Inflammatory macrophage treated with lipopolysaccharide for 4 hours (primary cell): ENCODE measurements at places on chromosomes 11 and 22.
A peak's percentile ranks its signal among the peaks of the same experiment; 100 is the strongest.

DNA sequence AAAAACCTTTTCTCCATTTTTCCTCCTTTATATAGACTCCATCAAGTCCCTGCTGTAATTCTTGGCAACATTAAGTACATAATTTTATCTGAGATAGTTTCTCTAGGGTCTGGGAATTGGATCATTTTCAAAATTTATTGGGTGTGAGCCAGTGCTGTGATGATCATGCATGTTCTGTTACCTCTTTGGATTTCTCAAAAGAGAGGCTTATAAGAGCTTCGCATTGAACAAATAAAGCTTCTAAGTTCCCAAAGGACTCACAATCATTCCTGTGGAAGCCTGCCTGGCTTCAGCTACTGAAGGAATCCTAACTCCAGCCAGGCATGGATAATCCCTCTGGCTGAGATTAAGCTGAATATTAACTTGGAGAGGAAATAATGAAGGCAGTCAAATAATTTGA is 208.5 kb downstream of the RAB38 start:
- no peak for DNase-seq

- DNase-seq = no peak
Measured at GRCh38 chr11:73637012-73637411, 9.4 kb upstream of the PLEKHB1 start.

DNA sequence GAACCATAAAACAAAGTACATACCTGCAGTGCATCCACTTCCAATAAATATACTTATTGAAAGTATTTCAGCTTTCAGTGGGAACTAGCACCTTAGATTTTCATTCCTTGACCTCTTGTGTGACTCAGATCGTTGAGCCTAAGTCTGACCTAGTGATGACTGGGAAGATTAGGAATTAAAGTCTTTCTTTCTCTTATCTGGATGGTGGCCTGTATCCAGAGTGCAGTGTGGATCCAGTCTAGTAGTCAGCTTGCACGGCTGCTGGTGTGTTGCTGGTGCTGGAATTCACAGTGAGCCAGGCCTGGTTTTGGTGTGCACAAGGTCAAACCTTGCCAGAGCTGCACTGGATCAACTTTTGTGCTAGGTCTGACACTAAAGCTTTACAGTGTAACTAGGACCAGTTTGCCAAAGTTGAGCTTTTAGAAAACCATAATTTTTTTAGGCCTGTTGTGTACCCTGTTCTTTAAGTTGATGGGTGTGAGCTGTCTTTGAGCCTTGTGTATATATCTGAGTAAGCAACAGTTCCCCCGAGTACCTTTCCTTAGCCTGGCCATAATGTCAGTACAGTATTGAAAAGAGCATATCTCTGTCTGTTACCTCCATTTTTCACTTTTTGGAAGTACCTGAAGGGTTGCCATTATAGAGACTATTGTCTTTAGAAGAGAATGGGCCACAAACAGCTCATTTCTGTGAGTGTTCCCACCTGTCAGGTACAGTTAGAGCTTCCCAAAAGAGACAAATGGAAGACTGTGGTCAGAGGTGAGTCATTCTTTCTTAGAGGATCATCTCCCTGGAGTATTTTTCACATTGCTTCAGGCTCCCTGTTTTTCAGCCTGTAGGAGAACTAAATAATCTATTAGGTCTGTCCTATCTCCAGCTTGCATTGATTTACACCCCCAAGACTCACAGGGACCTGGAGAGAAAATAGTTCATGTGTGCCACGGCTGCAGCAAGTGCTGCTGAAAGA is 89.8 kb downstream of the ALX4 start:
- no peak for DNase-seq

DNA sequence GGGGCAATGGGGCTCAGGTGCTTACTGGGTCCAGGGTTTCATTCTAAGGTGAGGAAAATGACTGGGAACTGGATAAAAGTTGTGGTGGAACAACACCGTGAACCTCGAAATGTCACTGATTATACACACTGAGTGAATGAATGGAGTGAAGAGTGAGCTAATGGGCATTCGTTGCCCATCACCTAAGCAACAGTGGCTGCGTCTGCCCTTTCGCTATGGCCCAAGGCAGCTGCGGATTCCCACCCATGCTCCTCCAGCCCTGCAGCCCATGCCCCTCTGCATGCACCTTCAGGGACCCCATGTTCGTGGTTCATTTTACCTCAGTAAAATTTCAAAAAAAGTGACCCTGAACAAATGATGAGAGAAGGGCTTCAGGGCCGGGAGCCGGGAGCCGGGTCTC is 196.3 kb downstream of the CTTN start:
- DNase-seq = no peak

DNA sequence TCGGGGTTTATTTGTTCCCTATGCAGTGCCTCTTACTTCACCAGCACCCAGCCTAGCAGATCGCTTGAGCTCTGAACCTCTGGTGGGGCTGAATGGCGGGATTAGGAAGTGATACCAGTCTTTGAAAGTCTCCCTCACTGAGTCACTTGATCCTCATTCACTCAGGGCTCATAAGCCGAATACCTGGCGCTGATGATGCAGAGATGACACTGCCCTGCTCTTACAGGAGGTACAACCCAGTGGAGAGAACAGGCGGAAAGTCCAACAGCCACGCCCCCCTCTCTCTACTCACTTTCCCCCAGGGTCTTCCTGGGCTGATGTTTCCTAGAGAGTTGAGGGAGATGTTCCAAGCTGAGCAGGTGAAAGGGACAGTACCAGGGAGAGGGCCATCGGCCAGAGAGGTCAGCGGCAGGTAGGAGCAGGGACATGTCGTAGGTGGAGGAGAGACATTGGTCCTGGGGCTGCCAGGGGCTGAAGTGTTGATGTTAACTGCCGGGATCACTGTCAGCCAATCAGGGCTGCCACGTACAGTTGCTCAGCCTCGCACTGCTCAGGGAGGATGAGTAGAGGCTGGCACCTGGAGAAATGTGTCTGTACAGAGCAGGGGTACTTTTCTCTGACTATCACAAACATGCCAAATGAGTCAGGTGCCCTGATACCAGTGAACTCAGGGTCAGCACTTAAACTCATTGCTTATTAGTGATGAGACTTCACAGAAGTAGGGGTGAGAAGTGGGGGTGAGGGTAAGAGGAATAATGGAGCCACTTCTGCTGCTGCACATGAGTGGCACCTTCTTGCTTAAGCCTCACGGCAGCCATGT is 9.9 kb upstream of the APOBEC3A start:
- DNase-seq = peak; percentile 90

DNA sequence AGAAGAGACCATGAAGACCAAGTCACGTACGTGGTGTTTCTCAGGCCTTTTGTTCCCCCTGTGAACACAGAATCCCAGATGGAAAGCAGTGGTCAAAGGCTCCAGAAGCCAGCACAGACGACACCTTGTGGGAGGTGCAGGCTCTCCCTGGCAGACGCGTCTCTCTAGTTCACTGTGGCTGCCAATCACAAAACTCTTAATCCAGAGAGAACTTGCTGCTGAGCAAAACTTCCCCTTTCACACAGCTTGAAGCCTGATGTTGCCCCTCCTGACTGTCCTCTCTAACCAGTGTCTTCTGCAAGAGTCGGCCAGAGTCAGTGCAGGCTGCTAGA is 67.1 kb downstream of the PIWIL3 start:
- DNase-seq = no peak

DNA sequence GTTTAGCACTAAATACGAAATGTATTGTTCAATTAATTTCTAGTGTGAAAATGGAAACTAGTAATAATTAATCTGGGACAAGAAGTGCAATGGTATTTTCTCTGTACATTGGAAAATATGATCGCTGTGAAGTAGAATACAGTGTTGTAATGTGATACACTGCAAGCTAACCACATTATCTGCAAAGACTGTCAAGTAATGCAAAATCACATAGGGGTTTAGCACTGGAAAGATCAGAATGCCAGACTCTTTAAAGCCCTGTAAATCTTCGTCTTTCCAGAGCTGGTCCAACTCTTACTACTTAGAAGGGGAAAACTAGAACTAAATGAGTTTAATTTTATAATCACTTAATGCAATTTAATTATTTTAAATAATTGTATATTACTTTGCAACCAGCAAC is 544.5 kb upstream of the ANO3 start:
- DNase-seq = no peak

- DNase-seq = no peak
Measured at GRCh38 chr11:959608-960007, 33.9 kb downstream of the AP2A2 start.

- peak; percentile 25 for DNase-seq
Measured at GRCh38 chr11:1706634-1707400, 9.8 kb downstream of the KRTAP5-6 start.

DNA sequence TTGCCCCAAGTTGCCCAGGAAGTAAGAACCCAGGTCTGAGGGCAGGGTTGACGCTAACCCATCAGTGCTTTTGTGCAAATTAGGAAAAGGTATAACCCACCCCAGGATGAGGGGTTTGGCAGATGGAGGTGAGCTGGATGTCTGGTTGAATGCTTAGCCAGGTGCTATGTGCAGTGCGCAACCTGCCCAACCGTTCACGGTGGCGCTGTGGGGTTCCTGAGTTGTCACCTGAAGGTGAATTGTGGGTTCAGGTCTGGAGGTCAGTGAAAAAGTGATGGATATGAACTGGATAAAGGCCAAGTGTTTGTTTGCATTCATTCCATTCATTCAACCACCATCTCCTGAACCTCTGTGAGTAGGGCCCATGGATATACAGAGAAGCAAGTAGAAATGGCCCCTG is 14.3 kb upstream of the LGALS2 start:
- DNase-seq = no peak

- no peak for DNase-seq
Measured at GRCh38 chr11:57373146-57373545, 7.8 kb downstream of the PRG3 start.

DNA sequence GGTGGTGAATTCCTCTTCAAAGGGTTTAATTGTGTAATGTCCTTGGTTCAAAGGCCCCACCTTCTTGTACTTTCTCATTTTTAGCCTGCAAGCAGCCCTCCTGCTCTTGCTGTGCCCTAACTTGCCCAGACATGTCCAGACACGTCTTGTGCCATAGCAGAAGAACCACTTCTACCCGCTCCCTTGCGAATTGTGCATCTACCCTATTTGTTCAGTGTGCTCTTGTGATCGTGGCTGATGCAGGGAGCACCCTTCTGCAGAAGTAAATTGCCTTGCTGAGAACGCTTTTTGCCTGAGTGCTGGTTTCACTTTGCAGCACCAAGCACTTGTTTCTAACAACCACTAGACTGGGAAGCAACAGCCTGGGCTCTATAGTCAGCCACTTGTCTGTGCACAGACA is 249.4 kb downstream of the SBF2 start:
- DNase-seq = peak; percentile 15

DNA sequence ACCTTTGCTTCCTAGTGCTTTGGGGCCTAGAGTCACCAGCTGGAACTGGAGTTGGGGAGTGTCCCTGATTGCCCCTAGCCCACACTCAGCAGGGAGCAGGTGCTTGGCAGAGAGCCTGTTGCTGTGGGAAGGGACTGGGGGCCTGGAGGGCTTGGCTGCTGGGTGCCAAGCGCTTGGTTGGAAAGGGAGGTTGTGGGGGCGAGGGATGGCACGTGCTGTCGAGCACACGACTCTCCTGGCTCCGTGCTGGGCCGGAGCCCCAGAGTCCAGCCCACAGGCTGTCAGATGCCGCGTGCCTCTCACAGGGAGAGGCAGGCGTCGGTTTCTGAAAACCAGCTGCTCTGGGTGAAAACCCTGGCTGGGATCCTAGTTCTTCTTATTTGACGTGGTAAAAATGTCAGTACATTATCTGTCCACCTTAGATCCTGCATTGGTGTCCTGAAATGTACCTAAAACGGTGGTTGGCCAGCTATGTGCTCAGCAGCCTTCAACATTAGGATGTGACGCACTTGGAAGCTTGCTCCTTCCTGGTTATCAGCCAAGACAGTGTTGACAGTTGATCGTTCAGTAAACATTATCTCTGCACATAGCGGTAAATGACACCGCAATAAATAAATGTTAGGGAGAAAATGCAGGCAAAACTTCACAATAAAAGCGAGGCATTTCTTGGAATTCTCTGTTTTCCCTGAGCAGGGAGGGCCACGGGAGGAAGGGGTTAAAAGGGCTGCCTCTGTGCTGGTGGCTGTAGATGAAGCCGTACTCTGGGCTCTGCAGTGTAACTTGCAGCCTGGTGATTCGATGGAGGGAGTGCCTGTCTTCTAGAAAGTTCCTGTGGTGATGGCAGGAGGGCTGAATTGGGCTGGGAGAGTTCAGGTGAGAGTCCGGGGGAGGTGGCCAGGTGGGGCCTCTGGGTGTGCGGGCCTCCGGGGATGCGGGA is 29.2 kb downstream of the GRAMD4 start:
- DNase-seq = no peak

- DNase-seq = peak; percentile 24
Measured at GRCh38 chr11:117145393-117145761, 1.3 kb downstream of the PAFAH1B2 start.

GRCh38 chr22:49155770-49156580 is 671.7 kb downstream of the BRD1 start:
- DNase-seq = no peak

DNA sequence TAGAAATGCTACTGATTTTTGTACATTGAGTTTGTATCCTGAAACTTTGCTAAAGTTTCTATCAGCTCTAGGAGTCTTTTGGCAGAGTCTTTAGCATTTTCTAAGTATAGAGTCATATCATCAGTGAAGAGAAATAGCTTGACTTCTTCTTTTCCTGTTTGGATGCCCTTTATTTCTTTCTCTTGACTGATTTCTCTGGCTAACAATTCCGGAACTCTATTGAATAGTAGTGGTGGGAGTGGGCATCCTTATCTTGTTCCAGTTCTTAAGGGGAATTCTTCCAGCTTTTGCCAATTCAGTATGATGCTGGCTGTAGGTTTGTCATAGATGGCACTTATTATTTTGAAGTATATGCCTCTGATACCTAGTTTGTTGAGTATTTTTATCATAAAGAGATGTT is 197.7 kb downstream of the AASDHPPT start:
- no peak for DNase-seq

- DNase-seq = no peak
Measured at GRCh38 chr11:119904531-119905035, 175.6 kb upstream of the NECTIN1 start.

- no peak for DNase-seq
Measured at GRCh38 chr22:29479417-29480261, at the start of gene NEFH. Gene NEFH (plus strand): TSS chr22:29480218. CDS start chr22:29480263, 45 bp downstream.

DNA sequence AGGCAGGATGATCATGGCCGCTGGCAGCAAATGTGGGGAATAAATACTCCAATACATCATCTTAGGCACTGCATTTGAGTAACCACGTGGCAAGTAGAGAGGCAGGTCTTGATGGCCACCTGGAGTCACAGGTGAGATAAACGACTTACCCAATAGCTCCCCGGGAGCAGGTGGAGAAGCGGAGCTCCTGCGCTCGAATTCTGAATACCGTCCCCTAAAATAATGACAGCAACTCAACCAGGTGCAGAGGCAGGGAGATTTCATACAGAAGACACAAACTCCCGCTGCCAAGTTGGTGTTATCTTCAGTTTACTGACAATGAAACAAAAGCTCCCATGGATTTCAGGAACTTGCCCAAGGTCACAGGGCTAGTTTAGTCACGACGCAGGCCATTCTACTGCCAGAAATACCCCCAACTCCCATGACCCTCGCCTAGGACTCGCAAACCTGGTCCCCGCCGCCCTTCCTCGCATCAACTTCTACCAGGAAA is 437 bp downstream of the SLC43A3 start:
- peak; percentile 70 for DNase-seq

GRCh38 chr22:48719978-48720661 is 1107.6 kb downstream of the BRD1 start:
- DNase-seq = no peak
